A549 treated with dexamethasone at 1 μM for 4 hours (cell line): ENCODE measurements at places on chromosomes 3 and 15. TPM values are rescaled to one million over a fixed set of nuclear protein-coding genes. Genes with fewer than 3 reads are reported as not detected.

CPN2 gene
- not detected in 5 replicates for total RNA-seq

SCG5 gene
- 1.5 to 2.6 TPM (median 2.2 TPM) in 5 replicates for total RNA-seq

UPK1B gene
- 11.5 to 13.2 TPM (median 11.8 TPM) in 5 replicates for total RNA-seq

PPARG gene
- total RNA-seq: 34.7 to 43.2 TPM (median 40.0 TPM) in 5 replicates

LRRIQ4 gene
- total RNA-seq: not detected in 5 replicates

KNG1 gene
- 0.07 TPM in 1 of 5 replicates, not detected in the others for total RNA-seq

PPP2R3A gene
- total RNA-seq: 1.4 to 2.6 TPM (median 2.1 TPM) in 5 replicates

MYLK gene
- 13.5 to 18.4 TPM (median 16.9 TPM) in 5 replicates for total RNA-seq

TMEM44 gene
- 8.1 to 11.7 TPM (median 10.2 TPM) in 5 replicates for total RNA-seq

STRC gene
- total RNA-seq: 0.04 to 0.15 TPM (median 0.08 TPM) in 5 replicates

CD200R1L gene
- not detected in 5 replicates for total RNA-seq
